NCI-H1092 (cell line): ENCODE measurements at places on chromosomes 6 and 20.

DNA sequence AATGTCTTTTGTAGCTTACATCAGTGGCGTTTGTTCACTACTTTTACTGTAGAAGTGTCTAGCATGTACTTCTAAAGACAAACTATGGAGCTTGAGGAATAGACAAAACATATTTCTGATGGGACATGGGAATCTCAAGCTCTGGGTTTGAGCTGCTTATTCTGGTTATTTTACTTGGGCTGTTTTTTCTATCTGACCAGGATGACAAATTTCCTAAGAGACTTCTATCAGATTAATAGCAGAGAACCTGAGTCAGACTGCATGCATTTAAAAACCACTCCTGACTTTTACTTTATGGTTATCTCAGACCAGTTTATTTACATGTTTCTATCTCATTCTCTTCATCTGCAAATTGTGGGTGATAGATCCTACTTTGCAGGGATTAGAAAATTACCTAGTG, 1282.3 kb upstream of the GJE1 start:
- no peak for DNase-seq

DNA sequence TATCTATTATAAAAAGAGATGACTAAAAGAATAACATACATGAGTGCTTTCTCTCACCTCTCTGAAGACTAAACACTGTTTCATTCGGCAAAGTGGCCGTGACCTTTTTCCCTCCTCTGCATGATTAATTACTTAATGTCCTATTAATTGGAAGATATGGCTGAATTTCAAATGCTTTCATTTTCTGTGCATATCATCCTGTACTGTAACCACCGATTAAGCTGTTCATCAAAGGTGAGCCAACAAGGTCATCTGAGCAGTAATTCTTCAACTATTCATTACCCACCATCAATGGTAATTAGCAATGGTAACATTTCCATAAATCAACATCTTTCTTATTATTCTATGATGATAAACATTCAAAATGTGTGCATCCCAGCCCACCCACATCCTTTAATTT, 125.2 kb downstream of the PTPRK start:
- no peak for DNase-seq

GRCh38 chr6:142155895-142156757, 9.1 kb downstream of the VTA1 start:
- DNase-seq, result no peak

DNA sequence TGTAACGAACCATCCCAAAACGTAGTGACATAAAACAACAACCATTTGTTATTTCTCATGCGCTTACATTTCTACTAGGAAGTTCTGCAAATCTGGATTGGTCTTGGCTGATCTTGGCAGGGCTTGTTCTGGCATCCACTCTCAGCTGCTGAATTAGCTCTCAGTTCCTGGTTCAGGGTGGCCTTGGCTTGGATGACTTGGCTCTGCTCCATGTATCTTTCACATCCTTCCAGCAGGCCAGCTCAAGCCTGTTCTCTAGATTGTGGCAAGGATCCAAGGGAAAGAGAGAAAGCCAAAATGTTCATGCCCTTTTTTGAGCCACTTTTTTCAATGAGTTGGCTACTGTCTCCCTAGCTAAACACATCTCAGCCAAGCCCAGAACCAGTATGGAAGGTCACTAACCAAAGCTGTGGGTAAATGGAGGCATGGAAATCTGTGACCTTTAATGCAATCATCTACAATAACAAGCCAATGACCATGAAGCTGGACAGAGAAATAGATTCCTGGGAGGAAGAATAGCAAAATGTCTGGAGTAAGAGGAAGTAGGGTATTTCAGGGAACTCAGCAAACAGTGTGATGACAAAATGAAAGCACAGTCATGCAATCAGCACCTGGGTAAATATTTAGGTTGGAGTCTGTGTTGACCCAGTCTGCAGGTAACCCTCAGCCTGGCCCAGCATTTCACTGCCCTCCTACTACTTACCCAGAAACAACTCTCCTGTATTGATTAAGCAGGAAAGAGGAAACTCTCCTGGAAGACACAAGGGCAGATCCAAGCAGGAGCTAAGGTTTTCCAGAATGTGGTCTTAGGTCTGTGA, 32.7 kb upstream of the SNAP25 start:
- DNase-seq, result peak; percentile 72

DNA sequence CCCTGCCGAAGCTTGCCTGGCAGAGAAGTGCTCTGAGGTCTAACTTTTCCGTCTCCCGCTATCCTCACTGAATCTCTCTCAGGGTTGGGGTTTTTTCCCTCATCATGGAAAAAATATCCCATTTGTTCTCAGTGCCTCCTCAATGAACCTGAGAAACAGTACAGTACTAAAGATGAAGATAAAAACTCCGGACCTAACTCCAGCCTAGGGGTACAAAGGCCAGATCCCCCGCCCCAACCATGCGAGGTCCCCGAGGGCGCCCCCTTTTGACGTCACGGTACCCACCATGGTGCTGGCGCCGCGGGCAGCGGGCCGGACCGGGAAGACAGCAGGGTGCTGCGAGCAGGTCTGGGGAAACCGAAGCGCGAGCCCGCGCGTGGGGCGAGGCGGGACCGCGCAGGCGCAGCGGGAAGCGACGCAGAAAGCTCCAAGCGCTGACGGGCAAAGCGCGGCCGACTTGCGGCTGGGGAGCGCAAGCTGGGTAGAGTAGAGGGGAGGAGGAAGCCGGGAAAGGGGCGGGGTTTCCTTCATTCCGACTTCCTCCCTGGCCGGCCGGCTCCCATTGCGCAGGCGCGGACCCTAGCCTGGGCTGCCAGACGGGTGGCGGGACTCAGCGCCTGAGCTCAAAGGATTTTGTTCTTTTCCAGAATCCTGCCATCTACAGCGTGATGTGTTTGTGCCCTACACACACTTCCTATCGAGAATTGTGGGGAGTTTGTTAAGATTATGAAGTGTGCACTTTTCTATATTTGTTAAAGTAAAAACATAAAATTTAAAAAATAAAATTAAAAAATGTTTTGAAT, at the start of gene LSM2:
TSS of gene LSM2 (minus strand) at position 497 of the 803 bp plus-strand sequence. CDS start at position 288, 209 bp downstream.
- peak; percentile 88 for DNase-seq
